ENCODE measurements at places on chromosomes 4 and X.

- no peak for DNase-seq
Measured at GRCh38 chr4:138698641-138699040, 316.9 kb upstream of the NOCT start.

- peak; percentile 89 for DNase-seq
Measured at GRCh38 chr4:174120446-174121295, 162.8 kb downstream of the FBXO8 start.

DNA sequence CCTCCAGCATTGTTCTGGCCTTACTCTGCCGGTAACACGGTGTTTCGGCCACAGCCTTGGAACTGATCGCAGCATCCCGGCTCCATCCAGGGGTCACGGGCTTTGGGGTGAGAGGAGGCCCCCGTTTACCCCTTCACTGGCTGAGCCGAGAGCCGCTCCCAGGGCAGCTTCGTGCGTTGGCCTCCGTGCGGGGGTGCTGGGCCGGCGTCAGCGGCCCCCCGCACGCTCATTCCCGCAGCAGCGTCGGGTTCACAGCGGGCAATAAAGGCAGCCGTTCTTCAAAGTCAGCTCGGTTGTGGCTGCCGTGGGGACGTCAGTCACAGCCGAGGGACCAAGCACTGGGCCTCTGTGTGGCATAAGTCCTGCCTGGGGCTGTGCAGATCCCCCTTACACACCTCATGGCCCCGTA lies 25.3 kb upstream of the PLCXD1 start:
- no peak for DNase-seq

DNA sequence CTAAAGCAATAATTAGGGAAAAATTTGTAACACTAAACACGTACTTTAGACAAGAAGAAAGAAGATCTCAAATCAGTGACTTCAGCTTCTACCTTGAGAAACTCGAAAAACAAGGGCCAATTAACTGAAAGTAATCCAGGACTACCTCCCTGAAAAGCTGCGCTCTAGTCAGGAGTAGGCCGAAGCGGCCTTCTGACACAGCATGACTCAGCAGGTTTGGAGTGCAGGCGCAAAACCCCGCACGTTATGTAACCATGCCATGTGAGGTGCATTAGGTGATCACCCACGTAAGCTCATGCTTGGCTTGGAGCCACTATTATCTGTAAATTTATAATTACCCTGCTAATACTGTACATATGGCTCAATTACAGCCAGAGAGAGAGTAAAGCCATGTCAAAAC lies 52.8 kb upstream of the CCDC149 start:
- DNase-seq = no peak

DNA sequence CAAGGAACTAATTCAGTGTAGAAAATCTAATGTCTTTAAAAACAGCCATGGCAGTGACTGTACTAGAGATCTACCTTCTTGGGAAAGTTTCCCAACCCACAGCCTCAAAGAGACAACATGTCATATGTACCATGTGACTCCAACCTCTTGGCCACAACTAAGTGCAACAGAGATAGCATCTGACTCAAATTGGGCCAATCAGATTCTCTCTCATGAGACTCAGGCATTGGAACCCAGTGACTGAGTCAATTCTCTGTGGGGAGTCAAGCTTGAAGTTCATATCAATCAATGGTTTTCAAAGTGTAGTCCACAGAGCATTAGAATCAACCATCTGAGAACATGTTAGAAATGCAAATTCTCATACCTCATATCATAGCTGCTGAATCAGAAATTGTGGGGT lies 123.3 kb downstream of the MBNL3 start:
- DNase-seq = no peak

GRCh38 chr4:77022560-77023179 lies 53.1 kb downstream of the CCNI start:
- DNase-seq = no peak

GRCh38 chrX:17634542-17635207 lies 102.6 kb upstream of the SCML1 start:
- DNase-seq = no peak

DNA sequence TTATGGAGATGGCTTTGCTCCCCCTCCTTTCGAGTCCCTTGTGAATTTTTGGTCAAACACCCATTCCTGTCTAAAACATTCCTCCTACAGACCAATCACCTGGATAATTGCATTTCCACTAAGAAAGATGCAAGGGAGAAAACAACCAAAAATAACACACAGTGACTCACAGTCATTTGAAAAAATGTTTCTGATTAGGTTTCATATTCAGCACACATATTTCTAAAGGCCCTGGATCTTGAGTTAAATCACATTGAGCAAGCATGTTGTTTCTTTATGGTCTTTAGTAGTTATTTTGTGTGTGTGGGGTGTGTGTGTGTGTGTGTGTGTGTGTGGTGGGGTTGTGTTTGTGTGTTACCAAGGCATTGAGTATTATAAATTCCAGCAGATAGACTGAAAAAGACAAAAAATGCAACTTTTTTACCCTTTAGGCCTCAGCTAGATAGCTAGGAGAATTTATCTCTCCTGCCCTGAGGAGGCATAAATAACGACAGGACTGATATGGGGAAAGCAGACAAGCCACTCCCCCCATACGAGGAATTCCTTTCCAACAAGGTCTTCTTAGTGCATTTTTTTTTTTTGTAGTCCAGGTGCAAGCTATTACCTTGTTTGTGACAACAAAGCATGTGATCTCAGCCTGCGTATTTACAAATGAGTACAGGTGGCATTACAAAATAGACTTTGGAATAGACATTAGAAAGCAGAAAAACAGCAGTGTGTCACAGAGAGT lies 265.4 kb upstream of the ADGRL3 start:
- no peak for DNase-seq

GRCh38 chr4:145709843-145710242 lies 29.9 kb downstream of the C4orf51 start:
- no peak for DNase-seq
